Osteoblast (primary cell): ENCODE measurements at places on chromosomes 2 and 18. TPM values are rescaled to one million over a fixed set of nuclear protein-coding genes. Genes with fewer than 3 reads are reported as not detected.

Gene NLRC4
- total RNA-seq = not detected in 2 replicates

DNA sequence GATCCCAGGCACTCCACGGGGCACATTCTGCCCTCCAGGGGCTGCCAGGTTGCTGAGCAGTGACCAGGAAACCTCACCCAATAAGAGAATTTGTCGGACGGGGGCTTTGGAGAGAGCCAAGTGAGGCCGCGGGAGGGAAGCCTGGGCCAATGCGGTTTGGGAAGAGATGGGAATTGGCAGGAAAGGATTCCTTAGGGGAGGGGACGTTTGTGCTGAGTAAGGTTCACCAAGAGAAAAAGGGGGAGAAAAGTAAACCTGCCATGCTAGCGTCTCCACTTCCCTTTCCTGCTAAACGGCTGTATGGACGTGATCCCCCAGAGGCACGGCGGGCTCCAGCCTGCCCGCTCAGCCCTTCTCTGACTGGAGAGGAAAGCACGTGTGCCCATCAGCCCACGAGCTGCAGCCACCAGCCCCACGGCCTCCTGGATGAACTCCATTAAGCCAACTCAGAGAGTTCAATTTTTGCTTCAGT is 194.4 kb upstream of the ID2 start:
- H3K4me3 ChIP-seq = peak overlapping the region; percentile 24
- DNase-seq = peak; percentile 44
- H3K4me1 ChIP-seq = no peaks in the 10 kb centered on the region
- H3K27me3 ChIP-seq = peaks cover 5% of the 10 kb centered on the region

- no peak within 1 kb of the TSS for H3K27ac ChIP-seq
- H3K4me1 ChIP-seq = no peaks in the 10 kb centered on the region
- H3K36me3 ChIP-seq = no peaks in the 10 kb centered on the region
- no peak within 1 kb of the TSS for H3K4me3 ChIP-seq
- DNase-seq = peak; percentile 52
Measured at GRCh38 chr2:70935468-70936164, at the start of gene ATP6V1B1. ATP6V1B1 (plus strand) TSS chr2:70935900; CDS start chr2:70935955, 55 bp downstream.

Gene SRD5A2
- total RNA-seq = not detected in 2 replicates

DNA sequence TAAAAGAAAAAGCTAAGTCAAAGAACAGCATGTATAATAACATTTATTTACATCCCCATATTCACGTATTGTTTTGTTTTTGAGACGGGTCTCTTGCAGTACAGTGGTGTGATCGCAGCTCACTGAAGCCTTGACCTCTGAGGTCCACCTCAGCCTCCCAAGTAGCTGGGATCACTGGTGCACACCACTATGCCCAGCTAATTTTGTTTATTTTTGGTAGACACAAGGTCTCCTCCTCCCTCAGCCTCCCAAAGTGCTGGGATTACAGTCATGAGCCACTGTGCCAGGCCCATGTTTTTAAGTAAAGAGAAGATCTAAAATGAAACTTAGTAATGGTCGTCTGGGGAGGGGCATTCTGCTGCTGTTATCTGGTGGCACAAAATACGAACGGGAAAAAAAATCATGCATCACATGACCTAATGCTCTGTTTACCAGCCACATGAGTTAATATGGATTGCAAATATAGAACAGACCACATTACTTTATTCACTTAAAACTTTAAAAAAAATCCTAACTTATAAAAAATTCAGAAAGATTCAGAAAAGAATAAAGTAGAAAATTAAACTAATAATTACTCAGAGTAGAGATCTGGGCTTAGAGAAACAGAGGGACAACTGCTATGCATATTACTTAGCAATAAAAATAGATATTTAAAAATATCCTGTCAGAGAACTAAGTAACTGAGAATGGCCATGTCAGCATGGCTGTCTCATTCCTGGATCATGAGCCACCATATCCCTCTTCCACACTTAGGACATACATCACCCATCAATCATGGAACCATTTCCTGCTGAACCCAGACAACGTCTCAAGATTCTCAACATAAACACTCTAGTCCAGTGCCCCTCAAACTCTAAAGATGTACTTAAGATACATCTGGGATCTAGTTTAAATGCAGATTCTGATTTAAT is 7.3 kb downstream of the MMADHC start:
- peaks cover 20% of the 10 kb centered on the region for H3K4me1 ChIP-seq
- no peaks in the 10 kb centered on the region for H3K27me3 ChIP-seq
- peaks cover 84% of the 10 kb centered on the region for H3K36me3 ChIP-seq
- peak overlapping the region; percentile 40 for H3K27ac ChIP-seq

Gene FSIP2
- total RNA-seq = under 0.01 TPM in 2 replicates

Gene NEURL3
- 0.29 TPM in 1 of 2 replicates, not detected in the other for total RNA-seq

- no peaks in the 10 kb centered on the region for H3K4me1 ChIP-seq
- H3K27me3 ChIP-seq = no peaks in the 10 kb centered on the region
- no peak overlapping the region for H3K4me3 ChIP-seq
- no peak overlapping the region for H3K27ac ChIP-seq
- no peaks in the 10 kb centered on the region for H3K36me3 ChIP-seq
Measured at GRCh38 chr2:195395362-195395761, 261.7 kb upstream of the SLC39A10 start.

Gene HK2
- total RNA-seq = 74.6 and 76.4 TPM in 2 replicates

Gene SPATA3
- total RNA-seq = not detected in 2 replicates

DNA sequence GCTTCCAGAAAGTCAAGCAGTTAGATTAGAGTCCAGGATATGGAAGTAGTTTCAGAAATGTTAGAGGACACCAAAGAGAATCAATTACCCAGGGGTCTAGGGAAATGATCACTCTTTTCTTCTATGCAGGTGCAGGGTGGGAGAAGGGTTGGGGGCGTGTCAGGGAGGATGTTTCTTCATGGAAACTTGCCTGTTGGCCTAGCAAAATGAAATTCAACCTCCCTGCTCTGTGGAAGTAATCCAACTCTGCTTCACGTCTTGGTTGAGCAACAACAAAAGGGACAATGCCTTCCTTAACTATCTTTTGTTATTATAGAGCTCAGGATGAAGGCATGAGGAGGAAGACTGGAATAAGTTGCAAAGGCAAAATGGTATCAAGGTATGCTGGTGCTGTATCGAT is 210.8 kb upstream of the ETAA1 start:
- H3K4me3 ChIP-seq = no peak overlapping the region
- H3K27ac ChIP-seq = no peak overlapping the region
- no peak for DNase-seq
- H3K36me3 ChIP-seq = no peaks in the 10 kb centered on the region
- no peaks in the 10 kb centered on the region for H3K4me1 ChIP-seq
